Tongue (tissue), 3 donors: ENCODE measurements at places on chromosomes 3 and 15. TPM values are rescaled to one million over a fixed set of nuclear protein-coding genes. Genes with fewer than 3 reads are reported as not detected.

GRCh38 chr3:113985541-113985940, 37.7 kb downstream of the ZDHHC23 start:
- no peak for DNase-seq

- no peak for DNase-seq
Observed at GRCh38 chr15:33190539-33190938, 4.0 kb downstream of the FMN1 start.

- no peak for DNase-seq
Observed at GRCh38 chr3:76369170-76369569, 583.8 kb upstream of the ZNF717 start.

- DNase-seq, result no peak
Observed at GRCh38 chr15:63634154-63634553, 37.0 kb downstream of the FBXL22 start.

DNA sequence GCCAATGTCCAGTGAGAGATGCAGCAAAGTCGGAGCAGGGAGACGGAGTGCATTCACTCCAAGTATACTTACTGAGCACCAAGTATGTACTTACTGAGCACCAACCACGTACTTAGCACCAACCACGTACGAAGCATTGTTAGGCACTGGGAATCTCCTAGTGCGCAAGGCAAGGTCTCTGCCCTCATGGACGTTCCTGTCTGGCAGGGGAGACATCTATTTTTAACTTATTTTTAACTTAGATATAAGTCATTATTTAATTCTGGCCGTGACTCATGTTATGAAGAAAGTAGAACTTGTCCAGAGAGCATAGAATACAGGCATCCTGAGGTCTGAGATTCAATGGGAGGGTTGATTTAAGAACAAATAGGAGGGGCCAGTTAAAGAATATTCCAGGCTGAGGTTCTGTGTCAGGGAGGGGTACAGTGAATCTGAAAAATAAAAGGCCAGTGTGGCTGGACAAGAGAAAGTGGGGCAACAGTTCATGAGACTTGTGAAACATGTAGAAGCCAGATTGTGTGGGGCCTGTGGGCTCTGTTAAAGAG, 9.3 kb upstream of the LRRC31 start:
- DNase-seq, result no peak

GRCh38 chr3:115761927-115762305, 138.6 kb downstream of the GAP43 start:
- DNase-seq, result peak; percentile 76

DNA sequence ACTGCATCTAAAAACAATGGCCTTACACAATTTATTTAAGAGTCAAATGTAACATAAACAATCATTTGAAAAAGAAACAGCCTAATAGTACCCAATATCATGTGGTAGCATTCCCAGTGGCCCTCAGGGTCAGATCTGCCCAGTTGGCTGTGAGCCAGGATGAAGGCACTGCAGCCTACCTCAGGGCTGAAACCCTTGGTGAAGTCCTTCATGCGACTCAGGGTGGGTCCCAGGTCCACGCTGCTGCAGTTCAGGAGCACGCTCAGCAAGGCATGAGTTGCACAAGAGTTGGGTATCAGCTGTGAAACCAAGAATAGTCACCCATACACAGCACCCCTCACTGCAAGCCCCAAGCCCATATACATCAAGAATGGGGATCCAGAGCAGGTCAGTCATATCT, 37.1 kb downstream of the SEMA3G start:
- no peak for DNase-seq

GRCh38 chr3:156910022-156910421, 83.9 kb downstream of the LEKR1 start:
- no peak for DNase-seq

DNA sequence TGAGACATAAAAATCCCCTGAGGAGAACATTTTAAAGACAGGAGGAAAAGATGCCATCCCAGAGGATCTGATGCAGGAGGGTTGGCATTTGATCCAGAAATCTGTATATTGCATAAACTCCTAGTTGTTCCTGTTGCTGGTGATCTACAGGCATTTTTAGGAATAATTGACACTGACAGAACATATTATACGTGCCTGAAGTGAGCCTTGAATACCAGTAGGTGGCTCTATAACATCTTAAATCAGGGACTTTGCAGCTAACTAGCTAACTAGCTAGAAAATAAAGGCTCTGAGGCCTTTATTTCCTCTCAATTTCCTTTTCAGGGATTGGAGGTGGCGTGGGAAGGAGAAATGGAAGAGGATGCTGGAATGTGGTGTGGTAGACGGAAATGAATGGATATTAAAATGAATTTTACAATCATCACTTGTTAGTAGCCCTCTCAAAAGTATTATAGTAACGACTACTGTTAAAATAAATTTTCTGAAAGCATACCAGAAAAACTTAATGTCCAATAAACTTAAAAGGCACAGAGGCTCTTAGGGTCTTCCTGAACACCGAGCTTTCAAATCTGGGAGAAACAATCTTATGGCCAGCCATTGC, 73.8 kb upstream of the ZBED2 start:
- peak; percentile 65 for DNase-seq

- peak; percentile 43 for DNase-seq
Observed at GRCh38 chr3:72058493-72059081, 273.6 kb upstream of the PROK2 start.

DNA sequence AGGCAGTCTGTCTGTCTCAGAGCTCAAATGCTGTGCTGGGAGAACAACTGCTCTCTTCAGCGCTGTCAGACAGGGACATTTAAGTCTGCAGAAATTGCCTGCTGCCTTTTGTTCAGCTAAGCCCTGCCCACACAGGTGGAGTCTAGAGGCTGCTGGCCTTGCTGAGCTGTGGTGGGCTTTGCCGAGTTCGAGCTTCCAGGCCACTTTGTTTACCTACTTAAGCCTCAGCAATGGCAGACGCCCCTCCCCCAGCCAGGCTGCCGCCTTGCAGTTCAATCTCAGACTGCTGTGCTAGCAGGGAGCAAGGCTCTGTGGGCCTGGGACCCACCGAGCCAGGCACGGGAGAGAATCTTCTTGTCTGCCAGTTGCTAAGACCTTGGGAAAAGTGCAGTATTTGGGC, 25.0 kb upstream of the RPP14 start:
- no peak for DNase-seq

Gene MCF2L2
- 2.6 TPM for total RNA-seq

DNA sequence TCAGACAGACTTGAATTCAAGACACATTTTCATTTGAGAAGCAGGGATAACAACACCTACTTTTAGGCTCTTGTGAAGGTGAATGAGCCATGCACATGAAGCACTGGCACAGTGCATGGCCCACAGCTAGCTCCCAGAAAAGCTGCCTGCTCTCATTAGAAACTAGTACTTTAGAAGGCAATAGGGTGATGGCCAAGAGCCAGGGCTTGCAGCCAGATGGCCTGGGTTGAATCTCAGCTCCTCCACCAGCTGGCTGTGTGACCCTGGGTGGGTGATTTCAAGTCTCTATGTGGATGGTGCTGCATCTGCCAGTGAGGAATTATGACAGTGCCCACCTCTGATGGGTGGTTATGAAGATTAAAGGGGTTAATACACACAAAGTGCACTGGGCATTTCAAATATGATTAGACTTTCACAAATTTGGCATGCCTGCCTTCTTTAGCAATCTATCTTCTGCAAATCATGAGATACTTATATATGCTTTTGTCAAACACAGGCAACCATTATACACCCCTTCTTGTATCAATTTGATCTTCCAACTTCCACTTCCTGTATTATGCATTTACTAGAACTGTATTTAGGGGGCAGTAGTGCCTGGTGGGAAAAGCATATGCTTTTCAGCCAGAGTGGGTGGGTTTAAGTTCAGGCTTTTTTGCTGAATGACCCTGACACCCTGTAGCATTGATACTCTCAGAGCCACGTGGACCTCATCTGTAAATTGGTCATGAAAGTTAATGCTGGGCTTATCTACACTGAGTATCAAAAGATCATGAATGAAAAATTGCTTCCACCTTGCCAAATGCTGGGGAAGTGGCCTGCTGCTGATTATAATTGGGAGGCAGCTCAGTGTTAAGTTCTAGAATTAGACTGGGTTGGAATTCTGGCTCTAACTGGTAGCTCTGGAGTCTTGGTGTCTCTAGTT, 34.7 kb upstream of the RBP1 start:
- DNase-seq, result peak; percentile 69

GRCh38 chr3:103127737-103128136, 692.9 kb downstream of the ZPLD1 start:
- no peak for DNase-seq

- DNase-seq, result no peak
Observed at GRCh38 chr3:194275291-194275690, 75.8 kb downstream of the CPN2 start.

Gene ACVR2B
- 27.8 TPM for total RNA-seq

Gene B3GALNT1
- total RNA-seq, result 27.5 TPM

Gene C3orf80
- total RNA-seq, result not detected

Gene ZBED2
- total RNA-seq, result 1.5 TPM

DNA sequence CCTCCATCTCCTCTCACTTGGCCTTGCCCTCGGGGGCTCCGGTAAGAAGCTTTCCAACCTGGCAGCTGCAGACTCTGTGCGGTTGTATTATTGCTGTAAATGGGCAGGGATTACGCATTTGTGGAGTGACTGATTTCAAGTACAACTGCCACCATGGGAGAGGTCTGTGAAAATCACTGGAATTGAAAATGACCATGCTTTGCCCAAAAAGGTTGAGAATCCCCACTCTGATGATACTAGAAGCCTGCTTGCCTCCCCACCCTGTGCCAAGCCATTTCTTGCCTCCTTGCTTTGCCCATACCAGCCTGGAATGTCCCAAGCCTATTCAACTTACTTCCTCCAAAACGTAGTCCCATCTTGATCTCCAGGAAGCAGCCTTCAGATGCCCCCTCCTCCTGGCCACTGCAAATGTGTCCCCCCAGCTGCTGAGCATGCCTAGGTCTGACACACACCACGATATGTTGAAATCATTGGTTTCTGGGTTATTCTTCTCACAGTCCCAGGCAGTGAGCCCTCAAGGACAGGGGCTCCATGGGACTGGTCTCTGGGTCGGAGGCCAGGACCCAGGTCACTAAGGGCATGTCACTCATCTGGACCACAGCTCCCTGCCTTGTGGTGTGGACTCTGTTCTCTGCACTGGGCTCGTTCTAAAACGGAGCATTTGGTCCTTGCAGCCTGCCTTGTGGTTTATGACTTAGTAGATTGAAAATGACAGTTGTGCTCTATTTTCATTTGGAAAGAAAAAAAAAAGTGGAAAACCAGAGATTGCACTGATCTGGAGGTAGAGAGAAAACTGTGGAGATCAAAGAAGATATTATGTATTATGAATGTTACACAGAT, 42.9 kb downstream of the SMAD3 start:
- no peak for DNase-seq

Gene SOX14
- total RNA-seq, result not detected

GRCh38 chr3:129106320-129106719, 15.3 kb downstream of the RAB43 start:
- DNase-seq, result no peak

Gene LYZL4
- total RNA-seq, result not detected

Gene HIGD1A
- total RNA-seq, result 137 TPM

Gene TRH
- total RNA-seq, result 0.62 TPM

Gene DLL4
- 22.5 TPM for total RNA-seq

Gene SLC22A13
- 0.51 TPM for total RNA-seq

DNA sequence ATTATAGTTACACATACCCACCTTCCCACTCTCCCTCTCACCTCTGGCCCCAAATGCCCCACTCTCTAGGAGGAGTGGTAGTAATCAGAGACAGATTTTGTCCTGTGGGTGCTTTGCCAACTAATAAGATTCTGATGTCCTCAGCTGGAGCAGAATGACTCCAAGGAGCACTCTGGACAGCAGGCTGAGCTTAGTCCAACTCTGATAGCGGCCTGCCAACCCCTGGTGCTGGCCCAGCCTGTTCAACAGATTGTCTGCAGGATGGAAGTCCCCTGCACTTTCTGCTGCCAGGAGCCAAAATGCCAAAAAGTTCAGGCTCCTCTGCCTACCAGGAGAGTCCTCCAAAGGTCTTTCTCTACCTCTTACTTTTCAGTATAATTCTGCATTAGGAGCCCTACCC, 160.5 kb upstream of the UMPS start:
- no peak for DNase-seq

- DNase-seq, result no peak
Observed at GRCh38 chr3:171986176-171986575, 53.2 kb upstream of the FNDC3B start.

DNA sequence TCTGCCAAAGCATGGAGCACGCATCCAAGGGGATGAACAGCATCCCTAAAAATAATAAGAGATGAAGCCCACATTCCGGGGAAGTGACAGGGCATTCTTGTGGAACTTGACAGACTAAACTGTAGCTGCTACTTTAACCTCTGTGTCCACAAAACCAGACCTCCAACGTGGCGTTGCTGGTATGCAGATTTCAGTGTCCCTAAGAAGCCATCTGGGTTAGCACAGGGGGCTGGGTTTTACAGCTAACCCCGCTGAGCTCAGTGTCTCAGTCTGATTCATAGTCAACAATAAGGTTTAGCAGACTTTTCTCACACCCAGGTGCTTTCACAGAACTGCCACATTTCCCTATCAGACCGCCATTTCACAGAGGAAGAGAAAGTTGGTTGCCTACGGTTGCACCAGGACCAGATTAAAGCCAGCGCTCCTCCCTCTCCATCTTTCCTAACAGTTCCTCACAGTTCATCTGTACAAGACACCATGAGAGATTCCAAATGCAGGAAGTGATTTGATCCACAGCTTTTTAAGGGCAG, 61.6 kb upstream of the CTDSPL start:
- DNase-seq, result no peak

Gene MAP1A
- 22.5 TPM for total RNA-seq

DNA sequence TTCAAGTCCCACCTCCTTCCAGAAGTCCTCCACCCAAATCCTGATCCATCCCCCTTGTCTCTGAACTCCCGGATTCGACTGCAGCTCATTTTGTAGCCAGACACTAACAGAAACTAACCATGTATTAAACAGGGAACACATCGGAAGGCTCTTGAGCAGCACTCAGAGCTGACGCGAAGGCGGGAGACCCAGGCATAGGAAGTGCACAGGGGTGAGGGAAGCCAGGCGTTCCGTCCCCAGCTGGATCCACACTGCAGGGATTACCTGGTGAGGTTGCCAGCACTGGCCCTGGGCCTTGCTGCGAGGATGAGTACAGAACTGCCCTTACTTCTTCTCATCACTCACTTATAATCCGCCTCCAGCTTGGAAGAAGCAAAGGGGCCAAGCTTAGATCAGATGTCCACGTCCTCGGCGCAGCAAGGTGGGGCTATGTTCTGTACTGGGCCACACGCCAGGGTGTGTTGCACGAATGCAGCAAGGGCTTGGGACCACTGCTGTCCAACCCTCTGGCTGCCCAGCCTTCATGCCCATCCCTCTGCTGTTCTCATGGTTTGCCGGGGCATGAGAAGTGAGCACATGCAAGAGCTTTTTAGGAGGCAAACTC, 124.2 kb upstream of the SMAD3 start:
- DNase-seq, result peak; percentile 66

Gene SPESP1
- total RNA-seq, result 1.8 TPM

DNA sequence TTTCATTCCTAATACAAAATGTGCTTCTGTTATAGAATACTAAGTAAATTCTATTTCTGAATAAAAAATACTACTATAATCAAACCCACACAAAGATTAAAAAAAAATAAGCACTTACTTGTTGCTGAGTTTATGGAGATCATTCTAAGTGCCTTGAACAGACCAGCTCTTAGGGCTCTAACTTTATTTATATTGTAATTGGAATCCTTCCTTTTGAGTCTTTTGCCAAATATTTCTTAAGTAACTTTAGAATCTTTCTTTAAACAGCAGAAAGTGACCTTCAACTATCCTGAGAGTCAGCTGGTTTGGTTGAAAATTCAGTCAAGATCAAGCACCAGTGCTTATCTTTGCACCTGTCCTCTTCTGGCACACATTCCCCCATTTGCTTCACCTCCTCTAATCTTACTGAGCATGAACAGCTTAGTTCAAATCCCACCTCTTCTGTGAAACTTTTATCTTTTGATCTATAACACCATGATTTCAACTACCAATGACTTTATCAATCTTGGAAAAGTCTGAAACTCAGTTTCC, 149.3 kb downstream of the VPS13C start:
- no peak for DNase-seq

Gene STAC
- 32.6 TPM for total RNA-seq
